ENCODE measurements at places on chromosomes 12 and 14. TPM values are rescaled to one million over a fixed set of nuclear protein-coding genes. Genes with fewer than 3 reads are reported as not detected.

Gene CCDC196
- total RNA-seq, result not detected

Gene CKB
- total RNA-seq, result 24.4 TPM

Gene SCARB1
- 10.8 TPM for total RNA-seq

Gene KRT73
- total RNA-seq, result not detected

Gene VRTN
- not detected for total RNA-seq

Gene BMAL2
- 21.4 TPM for total RNA-seq

Gene NYNRIN
- 6.4 TPM for total RNA-seq

Gene LUM
- total RNA-seq, result 1,464 TPM

Gene FZD10
- not detected for total RNA-seq

Gene MMP14
- 348 TPM for total RNA-seq

Gene KITLG
- total RNA-seq, result 33.9 TPM

Gene KRT86
- total RNA-seq, result 0.14 TPM
